ENCODE measurements at places on chromosomes 6 and 20.

GRCh38 chr6:5335020-5335419 is 73.7 kb downstream of the FARS2 start:
- DNase-seq, result no peak

DNA sequence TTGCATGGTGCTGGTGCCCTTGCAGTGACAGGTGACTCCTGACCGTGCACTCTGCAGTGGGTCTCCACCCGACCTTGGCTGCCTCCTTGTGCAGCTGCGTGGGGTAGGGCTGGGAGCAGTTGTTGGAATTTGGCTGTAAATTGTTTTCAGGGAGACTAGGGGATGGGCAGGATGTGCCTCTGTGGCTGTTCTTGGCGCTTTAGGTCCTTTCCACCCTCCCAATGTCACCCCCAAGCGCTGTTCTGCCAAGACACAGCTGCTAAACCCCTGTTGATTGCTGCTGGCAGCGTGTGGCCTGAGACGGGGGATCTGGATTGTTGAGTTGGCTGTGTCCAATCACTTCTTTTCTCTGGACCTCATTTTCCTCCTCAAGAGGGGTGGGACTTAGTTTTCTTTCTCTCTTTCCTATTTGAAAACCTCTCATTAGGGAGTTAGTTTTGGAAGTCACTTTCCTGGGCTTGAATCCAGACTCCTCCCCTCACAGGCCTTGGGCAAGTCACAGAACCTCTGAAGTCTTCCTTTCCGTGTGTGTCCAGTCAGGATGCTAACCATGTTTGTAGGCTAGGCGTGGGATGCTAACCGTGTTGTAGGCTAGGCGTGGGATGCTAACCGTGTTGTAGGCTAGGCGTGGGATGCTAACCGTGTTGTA is 8.5 kb downstream of the IGF2R start:
- DNase-seq, result no peak

DNA sequence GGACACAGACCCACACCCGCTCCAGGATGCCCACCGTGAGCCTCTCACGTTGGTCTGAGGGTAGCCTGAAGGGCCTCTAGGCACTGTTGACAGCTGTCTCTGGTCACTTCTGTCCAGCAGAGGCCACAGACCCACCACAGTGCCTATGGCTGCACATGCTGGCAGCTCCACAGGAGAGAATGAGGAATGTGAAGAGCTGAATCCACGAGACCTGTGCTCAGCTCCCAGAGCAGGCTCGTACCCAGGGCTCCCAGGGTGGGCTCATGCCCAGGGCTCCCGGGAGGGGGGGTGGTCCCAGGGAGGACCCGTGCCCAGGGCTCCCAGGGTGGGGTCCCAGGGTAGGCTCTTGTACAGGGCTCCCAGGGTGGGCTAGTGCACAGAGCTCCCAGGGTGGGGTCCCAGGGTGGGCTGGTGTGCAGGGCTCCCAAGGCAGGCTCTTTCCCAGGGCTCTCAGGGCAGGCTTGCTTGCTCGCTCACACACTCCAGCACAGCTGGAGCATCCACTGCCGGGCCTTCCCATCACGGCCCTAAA is 201.0 kb downstream of the SYNDIG1 start:
- DNase-seq, result no peak

DNA sequence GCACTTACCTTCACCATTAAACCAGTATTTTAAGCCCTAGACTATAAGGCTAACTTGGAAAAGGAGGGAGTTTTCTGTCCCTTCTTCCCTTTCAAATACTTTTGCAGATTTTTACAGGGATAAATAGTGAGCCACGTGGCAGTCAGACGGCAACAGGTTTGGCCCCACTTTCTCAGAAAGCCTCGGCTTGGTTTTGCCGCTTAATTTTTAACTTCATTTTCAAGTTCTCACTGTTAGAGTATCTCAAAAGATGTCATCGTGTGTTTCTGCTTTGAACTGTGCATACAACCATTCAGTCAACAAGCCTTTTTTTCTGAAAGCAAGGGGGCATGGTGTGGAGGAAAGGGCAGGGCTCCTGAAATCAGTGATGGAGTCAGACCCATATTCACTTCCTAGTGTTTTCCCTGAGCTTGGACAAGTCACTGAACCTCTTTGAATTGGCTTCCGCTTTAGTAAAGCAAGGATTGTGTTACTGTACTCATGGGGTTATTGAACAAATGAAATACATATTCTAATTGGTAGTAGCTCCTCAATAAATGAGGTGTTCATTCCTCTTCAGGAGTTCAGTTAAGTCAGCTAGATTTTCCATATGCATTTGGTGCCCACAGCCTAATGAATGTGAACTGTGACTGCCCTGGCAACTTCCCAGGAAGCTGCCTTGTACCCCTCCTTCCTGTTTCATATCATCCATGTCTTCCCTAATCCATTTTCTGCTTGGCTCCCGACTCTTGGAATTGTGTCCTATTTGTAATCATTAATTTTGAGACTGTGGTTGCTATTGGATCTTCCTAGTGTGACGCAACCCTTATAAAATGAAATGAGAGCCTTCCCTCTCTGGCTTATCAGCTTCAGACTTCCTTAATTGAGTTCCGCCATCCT is at the start of gene SLC17A2:
TSS of gene SLC17A2 (minus strand) at position 160 of the 879 bp plus-strand sequence. CDS start 4,895 bp downstream, outside the sequence.
- DNase-seq, result no peak

GRCh38 chr6:39422238-39422637 is 99.7 kb upstream of the KCNK16 start:
- no peak for DNase-seq

DNA sequence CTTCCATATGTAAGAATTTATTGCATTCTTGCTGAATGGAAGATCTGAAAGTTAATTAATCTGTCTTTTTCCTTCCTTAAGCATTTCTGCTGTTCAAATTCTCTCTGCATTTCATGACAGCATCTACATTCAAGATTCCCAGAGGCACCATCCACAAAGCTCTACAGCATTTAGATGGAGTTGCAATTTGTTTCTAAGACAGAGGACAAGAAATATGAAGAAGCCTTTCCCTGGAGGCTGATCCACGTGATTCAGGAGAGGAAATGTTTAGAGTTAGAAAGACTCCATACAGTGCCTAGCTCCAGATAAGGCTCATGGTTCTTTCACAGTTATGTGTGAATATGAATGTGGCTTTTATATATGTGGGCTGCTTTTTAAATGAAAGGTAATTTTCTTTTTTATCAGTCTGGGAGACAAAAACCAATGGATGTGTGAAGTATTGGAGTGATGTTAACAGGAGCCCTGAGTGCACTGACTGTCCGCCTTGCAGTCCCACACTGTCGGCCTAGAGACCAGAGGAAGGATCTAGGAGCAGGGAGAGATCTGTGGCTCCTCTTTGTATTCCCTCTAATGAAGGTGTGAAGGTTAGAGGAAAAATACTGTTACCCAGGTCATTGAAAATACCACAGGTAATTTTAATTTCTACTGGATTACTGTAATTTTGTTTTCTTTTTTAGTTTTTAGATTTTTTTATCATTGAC is 686.6 kb upstream of the GJE1 start:
- DNase-seq, result no peak

GRCh38 chr6:152313542-152314482 is 323.4 kb downstream of the SYNE1 start:
- DNase-seq, result no peak

DNA sequence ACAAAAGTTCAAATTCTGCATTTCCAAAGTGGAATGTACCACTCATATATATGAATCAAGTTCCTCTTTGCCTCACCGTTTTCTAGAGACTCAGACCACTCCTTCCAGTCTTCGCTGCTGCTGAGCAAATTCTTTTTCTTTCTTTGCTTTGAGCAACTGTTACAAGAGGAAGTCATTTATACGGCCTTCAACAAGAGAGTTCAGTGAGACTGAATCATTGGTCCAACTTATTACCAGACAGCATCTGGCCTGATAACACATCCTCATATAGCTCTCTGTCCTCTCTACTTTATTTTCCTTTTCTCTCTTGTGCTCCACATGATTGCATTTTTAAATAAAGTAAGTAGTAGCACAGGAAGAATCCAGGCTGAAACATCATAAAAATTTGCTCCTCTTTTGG is 652.7 kb downstream of the PHF3 start:
- DNase-seq, result no peak

- DNase-seq, result no peak
These were observed 12.4 kb downstream of the IRF4 start for GRCh38 chr6:403659-404655.

GRCh38 chr6:105313211-105313610 is 89.7 kb downstream of the PREP start:
- DNase-seq, result no peak

GRCh38 chr20:1807394-1807793 is 87.8 kb upstream of the SIRPA start:
- no peak for DNase-seq

DNA sequence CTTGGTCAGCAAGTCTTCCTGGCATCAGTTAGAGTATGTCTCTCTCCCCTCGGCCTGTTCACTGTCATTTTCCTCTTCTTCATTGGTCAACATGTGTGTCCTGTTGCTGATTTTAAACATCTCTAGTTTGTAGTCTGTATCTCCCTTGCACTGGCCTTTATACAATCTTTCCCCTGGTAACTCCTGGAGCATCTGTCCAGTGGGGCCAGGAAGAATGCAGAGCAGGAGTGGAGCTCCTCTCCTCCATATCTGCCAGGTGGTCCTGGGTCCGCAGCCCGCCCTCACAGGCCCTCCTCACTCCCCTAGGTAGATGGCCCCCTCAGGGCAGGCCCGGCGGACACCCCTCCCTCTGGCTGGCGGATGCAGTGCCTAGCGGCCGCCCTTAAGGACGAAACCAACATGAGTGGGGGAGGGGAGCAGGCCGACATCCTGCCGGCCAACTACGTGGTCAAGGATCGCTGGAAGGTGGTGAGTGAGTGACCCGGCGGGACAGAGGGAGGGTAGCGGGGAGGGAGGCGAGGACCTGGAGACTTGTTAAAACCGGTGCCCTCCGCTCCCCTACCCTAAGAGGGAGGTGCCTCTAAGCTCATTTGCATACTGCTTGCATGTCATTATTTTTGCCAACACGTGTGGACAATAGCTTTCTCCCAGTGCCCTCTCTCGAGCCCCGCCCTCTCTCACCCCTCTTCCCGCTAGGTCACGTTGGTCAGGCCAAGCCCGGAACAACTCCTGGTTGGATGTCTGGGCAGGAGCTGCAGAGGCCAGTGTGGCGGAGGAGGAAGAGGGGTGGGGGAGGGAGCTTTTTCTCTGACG is 3.2 kb downstream of the TTBK1 start:
- DNase-seq, result no peak

GRCh38 chr6:89050155-89050554 is 30.4 kb upstream of the PNRC1 start:
- DNase-seq, result no peak

GRCh38 chr20:6686171-6686570 is 81.3 kb upstream of the BMP2 start:
- DNase-seq, result no peak

DNA sequence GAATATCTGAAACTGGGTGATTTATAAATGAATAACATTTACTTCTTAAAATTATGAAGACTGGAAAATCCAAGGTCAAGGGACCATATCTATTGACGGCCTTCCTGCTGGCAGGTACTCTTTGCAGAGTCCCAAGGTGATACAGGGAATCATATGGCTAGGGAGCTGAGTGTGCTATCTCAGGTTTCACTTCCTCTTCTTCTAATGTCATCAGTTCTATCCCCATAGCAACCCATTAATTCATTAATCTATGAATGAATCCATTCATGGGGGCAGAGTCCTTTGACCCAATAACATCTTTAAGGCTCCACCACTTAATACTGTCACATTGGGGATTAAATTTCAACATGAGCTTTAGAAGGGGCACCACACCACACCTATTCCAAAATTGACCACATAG is 772.0 kb downstream of the HACE1 start:
- no peak for DNase-seq

DNA sequence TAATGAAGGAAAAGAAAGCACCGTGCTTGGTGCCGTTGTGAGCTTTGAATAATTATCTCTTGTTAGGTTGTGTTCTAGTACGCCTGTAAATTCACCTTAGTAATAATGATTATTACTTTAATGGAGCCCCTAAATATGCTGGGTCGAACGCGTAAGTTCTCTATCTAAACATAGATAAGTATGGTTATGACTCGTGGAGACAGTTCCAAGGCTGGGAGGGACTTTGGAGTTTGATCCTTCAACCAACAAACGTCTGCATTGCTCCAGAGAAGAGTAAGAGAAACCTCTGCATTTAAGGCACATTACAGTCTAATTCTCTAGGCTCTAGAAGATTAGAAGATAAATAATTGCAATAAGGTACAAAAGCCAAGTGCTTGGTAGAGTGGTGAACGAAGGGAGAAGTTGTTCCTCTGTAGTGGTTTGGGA is 514 bp downstream of the ACOT13 start:
- DNase-seq, result no peak

DNA sequence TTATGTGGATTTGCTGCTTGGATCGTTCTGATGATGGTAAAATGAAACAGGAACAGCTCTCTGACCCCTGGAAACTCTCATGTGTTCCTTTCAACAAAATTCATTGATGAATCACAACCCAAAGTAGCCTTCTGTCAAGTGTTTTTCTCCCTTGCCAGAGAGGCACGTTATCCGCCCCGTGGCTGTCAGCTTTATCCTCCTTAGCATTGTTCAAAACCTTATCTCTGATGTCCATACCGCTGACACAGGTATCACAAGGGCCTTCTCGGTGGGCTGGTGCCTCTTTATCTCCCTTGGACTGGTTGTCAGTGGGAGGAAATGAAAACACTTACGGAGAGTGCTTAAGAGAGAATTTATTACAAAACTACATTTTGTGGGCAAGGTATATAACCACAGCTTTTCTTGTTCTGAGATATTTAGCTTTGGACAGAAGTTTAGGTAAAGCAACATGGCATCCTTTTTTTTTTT is 84.9 kb downstream of the TIAM2 start:
- no peak for DNase-seq

DNA sequence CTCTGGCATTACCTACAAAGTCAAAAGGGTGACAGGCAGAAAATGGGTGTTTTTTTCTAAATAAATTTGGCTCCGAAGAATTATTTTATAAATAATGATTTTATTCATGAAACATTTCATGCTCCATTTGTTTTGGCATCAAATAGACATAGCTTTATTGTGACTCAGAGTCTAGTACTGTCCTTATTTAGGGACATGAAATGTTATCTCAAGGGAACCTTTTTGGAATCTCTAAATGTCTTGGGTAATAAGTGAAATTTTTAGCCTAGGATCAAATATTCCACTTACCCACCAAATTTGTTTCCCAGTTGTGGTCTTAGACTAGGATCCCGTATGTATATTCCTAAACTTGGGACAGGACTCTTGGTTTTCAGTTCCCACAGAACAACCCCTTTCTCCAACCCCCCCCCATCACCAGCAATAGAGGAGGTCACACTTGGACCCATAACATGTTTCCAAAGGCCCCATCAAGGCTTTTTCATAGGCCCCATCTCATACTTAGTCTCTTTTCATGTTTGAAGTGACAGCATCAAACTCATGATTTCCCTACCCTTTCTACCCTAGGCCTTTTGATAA is 81.8 kb downstream of the JAG1 start:
- no peak for DNase-seq

DNA sequence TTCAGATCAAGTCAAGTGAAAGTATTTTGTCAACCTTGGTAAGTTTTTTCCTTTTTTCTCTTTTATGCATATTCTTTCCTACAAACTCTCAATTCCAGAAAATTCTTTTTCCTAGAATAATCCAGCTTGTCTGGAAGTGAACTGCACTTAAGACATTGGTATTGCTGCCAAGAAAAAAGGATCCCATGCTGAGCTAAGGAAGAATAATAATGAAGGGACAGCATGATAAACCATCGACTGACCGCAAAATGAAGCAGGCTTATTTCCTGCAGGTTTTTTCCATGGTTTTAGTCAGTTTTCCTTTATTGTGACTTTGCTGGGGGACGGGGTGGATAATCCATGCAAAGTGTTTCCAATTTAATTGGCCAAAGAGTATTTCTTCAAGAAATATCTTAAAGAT is 857.6 kb upstream of the SLC35B3 start:
- DNase-seq, result no peak

GRCh38 chr20:33600981-33601380 is 61.1 kb upstream of the C20orf144 start:
- no peak for DNase-seq

GRCh38 chr6:85456782-85457181 is 6.9 kb downstream of the NT5E start:
- no peak for DNase-seq
